ENCODE measurements at places on chromosomes 16 and 17.

DNA sequence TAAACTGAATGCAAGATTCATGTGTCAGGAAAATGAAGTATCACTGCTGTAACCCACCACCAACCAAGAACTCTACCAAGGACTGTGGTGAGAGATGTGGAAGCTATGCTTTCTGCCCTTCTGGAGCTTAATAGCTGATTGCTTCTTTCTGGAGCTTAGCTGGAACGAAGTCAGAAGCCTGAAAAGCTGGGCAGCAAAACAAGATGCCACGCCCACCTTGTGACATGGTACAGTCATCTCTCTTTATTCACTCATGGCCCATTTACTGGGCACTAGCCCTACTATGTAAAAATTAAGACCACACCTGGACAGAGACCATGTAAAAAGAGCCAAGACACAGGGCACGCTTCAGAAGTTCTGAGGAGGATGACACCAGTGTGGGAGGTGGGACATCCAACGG, 48.1 kb downstream of the TEX2 start:
- DNase-seq, result no peak

GRCh38 chr16:67161595-67162058, 1.9 kb downstream of the FBXL8 start:
- DNase-seq, result no peak

- no peak for DNase-seq
These were observed 42.1 kb upstream of the BHLHA9 start for GRCh38 chr17:1227917-1228780.

DNA sequence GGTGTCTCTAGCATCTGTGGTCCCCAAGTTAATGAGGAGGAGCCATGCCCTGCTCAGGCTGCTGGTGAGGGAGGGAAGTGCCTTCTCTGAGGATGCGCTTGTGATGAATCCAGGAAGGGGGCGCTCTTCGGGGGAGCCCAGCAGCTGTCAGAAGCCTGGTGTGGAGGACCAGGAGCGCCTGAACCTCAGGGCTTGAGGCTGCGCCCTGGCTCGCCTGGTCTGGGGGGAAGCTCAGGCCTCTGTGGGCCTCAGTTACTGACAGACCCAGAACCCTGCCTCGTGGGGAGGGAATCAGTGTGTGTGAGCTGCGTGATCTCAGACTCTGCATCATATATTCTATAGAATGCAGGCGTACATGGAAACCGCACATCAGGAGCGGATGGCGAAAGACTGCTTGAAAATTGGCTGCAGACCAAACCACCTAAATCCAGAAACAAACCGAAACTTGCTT, 126.1 kb downstream of the SEC14L1 start:
- peak; percentile 86 for DNase-seq

DNA sequence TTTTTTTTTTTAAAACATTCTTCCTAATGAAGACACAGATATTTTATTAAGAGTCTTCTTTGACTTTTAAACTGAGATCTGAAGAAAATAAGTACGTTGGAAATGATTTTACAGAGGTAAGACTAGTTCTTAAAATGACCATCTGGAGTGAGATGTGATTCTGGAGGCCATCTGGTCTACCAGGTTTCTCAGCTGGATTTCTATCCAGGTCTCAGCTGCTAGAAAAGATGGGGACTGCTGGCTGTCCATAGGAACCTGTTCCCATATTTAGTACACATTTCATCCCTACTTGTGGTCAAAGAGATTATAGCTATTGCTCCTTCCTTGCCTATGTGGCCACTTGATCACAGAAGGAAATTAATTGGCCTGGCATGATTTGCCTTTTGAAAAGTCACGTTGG, 12.2 kb downstream of the PMFBP1 start:
- no peak for DNase-seq

- DNase-seq, result no peak
These were observed 41.5 kb downstream of the TK2 start for GRCh38 chr16:66508248-66508913.

All from fibroblast of skin of abdomen (primary cell).